Naive thymus-derived CD4-positive, alpha-beta T cell (primary cell): ENCODE measurements at places on chromosomes 7 and 10.

DNA sequence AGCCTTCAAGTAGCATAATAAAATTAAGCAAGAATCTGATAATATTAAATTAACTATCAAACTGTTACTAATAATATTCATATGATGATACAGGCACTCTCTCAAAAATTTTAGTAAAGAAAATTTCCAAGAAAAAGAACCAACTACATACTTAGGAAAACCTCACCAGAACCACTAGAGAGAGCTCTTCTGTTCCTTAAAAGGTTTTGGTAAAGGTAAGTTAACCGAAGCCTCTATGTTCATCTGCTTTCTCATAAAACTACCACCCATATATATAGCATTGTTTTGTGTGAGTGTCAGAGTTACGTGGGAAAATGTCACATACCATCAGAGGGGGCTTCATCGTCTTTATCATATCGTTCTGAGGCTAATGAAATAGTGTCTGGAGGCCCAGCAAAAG is 20.7 kb downstream of the SKAP2 start:
- no peak for DNase-seq

GRCh38 chr10:7609556-7609955 is 57.2 kb downstream of the ITIH5 start:
- no peak for DNase-seq

- DNase-seq, result no peak
Observed at GRCh38 chr7:137084607-137085380, 216.3 kb downstream of the CHRM2 start.

GRCh38 chr10:44985175-44985681 is 6.6 kb upstream of the DEPP1 start:
- no peak for DNase-seq

- DNase-seq, result no peak
Observed at GRCh38 chr7:129468547-129468946, 33.8 kb upstream of the SMKR1 start.

DNA sequence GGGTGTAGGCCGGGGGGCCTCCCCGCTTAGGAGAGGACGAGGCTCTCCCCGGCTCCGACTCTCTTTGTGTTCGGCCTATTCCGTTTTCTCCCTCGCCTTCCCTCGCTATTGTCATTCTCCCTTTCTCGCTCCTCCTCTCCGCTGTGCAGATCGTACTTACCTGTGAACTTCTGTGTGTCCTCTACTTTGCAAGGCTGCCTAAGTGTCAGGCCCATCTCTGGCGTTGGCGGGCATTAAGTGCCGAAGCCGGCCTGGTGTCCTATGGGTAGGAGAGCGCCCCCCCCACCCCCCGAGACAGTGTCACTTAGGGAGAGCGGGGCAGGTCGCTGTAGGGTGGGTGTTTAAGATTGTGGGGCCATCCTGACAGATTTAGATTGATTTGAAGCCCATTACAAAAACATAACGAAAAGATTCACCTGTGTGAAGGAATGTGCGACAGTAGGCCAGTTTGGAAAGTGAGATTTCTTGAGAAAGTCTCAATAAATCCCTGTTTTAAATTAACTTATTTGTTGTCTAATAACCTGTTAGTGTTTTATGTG is 579 bp downstream of the RBM33 start:
- DNase-seq, result no peak

DNA sequence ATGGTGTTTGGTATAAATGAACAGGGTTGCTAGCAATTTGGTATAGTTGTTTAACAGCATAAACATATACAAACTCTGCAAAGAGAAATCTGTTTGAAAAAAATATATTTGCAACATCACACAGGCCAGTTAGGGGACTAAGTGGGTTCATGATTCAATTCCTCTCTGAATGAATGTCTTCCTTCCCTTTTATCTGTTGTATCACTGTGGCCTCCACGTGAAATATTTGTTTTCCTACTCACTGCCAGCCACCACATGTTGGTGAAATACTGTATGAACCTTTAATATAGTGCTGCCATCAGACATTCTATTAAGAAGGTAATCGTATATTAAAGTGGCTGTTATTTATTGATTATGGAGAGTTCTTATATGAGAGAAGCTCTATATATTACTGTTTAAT is 157.0 kb downstream of the ARID5B start:
- no peak for DNase-seq

GRCh38 chr10:47151920-47152319 is 148.1 kb upstream of the GDF10 start:
- DNase-seq, result no peak
